Stimulated activated CD8-positive, alpha-beta memory T cell treated with anti-CD3 and anti-CD28 coated beads, Interleukin-4, amount 100 ng/mL, for 1 hour (primary cell): ENCODE measurements at places on chromosomes 3 and 15.

DNA sequence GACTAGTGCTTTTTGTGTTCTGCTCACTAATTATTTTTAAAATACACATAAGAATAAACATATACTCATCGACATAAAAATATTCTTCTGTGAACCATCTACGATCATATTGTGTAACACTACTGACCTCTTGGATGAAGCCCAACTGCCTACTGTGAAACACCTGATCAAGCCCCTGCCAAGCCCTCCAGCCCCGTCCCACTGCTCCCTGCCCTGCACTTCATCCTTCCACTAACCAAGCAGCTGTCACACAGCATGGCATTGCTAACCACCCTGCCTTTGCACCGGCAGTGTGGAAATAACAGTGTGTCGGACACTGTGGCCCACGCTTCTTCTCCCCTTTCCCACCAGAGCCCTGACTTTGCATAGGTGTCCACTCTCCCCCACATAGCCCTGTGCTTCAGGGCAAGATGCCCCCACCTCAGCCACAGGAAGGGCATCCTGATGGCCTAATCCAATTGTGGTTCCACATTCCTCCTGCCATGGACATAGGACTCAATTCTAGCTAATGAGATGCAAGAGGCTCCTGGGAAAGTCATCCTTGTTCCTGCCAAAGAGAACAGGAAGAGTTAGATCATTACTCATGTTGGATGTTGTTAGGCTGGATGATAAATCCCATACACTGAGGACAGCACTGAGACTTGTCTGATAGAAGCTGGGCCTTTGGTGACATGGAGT is 35.0 kb upstream of the ARID3B start:
- DNase-seq: no peak

GRCh38 chr15:96158938-96159337 is 171.6 kb upstream of the NR2F2 start:
- no peak for DNase-seq

- no peak for DNase-seq
Observed at GRCh38 chr3:171193693-171194092, 167.2 kb upstream of the SLC2A2 start.

GRCh38 chr3:13204177-13204581 is 130.9 kb upstream of the IQSEC1 start:
- no peak for DNase-seq

GRCh38 chr15:85499371-85499887 is 119.0 kb downstream of the AKAP13 start:
- DNase-seq: no peak

DNA sequence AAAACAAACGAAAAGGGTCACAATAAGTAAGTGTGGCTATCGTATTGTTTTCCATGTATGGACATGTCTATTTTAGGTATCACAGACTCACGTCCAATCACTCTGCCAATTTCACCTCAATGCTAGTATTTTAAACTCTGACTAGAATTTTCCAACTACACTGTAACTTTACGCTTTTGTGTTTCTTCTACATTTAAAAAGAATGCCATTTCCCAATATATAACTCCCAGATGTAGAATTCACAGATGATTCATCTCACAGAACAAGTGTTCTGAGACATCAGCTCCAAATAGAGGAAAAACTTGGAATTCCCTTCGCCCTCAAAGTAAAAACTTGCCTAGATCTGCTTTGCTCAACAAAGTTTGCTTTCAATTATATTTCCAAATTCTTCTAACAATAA is 14.2 kb downstream of the LRIG1 start:
- no peak for DNase-seq

DNA sequence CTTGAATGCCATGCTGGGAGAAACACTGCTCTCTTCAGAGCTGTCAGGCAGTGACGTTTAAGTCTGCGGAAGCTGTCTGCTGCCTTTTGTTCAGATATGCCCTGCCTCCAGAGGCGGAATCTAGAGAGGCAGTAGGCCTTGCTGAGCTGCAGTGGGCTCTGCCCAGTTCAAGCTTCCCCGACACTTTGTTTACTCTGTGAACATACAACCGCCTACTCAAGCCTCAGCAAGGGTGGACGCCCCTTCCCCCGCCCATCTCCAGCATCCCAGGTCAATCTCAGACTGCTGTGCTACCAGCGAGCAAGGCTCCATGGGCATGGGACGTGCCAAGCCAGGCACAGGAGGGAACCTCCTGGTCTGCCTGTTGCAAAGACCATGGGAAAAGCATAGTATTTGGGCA is 99.7 kb downstream of the TAFA4 start:
- no peak for DNase-seq

- DNase-seq: no peak
Observed at GRCh38 chr15:97521381-97522285, 438.9 kb upstream of the ARRDC4 start.

- no peak for DNase-seq
Observed at GRCh38 chr3:12303534-12303933, 14.7 kb downstream of the PPARG start.
